ENCODE measurements at places on chromosomes 12 and 14. TPM values are rescaled to one million over a fixed set of nuclear protein-coding genes. Genes with fewer than 3 reads are reported as not detected.

Gene GPR84
- total RNA-seq: 0.16 TPM

Gene TAS2R19
- total RNA-seq: 9.6 TPM

Gene KCNK10
- total RNA-seq: not detected

Gene AQP5
- not detected for total RNA-seq

Gene FAM234B
- total RNA-seq: 7.5 TPM

Gene PRB2
- not detected for total RNA-seq

Gene SLC7A7
- total RNA-seq: 10.2 TPM

Gene AICDA
- not detected for total RNA-seq
